SW 1271 (cell line): ENCODE measurements at places on chromosomes 1 and 21.

- no peak for DNase-seq
Observed at GRCh38 chr1:156549390-156549789, 23.0 kb downstream of the IQGAP3 start.

DNA sequence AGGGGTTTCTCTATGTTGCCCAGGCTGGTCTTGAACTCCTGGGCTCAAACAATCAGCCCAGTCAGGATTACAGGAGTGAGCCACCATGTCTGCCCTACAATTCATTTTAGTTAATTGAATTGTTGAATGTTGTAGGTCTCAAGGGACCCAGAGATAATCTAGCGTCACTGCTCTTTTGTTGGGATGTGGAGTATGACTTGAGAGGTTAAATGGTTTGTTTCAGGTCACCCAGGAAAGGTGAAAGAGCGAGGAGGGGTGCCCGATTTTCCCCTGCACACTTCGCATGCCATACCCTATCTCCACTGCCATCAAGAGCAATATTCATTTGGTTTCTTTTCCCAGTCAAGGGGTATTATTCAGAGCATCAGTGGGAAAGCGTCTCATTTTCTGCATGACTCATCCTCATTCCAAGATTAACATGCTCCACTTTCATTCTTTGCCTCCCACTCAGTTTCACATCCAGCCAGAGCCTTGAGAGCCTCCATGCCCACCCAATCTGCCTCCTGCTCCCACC is 13.1 kb upstream of the SLC30A1 start:
- DNase-seq: no peak

DNA sequence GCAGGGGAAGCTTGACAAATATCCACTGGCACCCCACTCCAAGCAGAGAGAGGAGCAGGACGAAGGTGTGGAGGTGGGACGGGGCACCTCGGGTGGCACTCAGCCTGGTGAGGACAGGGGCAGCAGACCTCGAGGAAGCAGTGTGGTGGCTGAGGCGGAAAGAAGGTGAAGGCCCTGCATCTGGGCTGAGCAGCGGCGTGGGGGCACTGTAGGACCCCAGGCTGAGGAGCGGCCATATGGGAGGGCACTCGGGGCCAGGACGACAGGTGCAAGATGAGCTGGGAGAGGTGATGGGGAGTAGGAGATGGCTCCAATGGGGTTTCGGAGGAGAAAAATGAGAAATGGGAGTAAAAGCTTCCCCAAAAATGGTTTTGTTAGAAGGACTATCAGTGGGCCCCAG is 224.9 kb downstream of the TRABD2B start:
- DNase-seq: no peak

GRCh38 chr21:37071561-37072273 is 1.2 kb downstream of the PIGP start:
- DNase-seq: peak; percentile 23

DNA sequence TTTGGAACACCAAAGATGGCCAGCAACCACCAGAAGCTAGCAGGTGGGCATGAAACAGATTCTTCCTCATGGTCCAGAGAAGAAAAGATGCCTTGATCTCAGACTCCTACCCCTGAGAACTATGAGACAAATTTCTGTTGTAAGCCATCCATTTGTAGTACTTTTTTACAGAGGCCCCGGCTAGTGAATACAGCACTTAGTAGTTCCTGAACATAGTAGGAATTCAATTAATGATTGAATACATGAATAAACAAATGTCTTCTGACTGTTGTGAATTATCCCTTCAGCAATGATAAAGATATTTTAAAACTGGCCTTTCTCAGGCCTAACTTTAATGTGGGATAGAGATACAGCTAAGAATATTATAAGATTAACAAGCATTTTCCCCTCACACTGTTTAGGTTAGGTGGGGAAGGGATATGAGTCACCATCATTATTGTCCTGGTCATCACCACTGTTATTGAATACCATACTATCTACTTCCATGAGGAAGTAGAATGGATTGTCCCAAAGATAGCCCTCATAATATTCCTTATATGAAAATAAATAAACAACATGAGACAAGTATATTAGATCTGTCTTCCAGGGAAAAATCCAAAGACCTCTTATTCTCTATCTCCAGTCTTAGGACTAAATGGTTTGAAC is 51.4 kb downstream of the ADCY10 start:
- DNase-seq: no peak

DNA sequence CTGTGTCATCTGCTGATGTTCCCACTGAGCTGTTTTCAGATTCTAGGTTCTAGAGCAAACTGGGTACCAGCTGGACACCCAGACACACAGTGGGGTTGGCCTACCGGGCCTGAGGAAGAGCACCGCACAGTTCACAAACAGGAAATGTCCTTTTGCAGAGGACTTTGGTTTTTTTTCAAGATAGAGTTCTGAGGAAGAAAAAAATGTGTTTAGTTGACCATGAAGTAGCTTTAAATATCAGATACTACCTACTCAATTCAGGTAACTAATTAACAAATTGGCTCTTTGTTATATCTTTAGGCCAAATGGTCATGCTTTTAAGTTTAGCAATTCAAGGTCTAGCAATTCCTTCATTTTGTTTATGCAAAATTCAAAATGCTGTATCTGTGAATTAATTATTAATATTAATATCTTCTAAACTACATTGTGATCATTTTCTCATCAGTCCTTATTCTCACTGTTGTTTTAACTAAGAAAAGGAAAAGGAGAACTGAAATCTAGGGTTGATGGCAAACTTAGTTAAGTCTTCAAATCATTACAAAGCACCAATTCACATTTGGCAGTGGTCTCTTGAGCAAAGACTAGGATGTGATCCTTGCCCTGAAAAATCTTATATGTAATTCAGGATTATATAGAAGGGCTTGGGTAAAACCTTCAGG is 17.2 kb upstream of the NCF2 start:
- no peak for DNase-seq

DNA sequence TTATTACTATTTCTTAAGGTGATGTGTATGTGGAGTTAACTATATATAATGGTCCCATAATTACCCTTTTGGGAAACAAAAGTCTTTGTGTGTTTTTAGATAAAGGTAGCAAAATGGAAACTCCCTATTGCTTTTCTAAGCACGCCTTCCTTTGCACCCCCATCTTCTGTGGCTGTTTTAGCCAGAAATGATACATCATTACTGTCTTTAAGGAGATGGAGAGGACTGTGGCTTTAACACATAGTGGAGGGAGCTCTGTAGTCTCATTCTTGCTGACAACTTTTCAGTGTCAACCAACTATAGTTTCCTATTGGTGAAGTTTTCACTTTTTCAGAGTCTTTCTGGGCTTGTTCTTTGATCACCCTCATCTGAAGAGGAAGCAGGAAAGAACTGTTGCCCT is 1.0 kb downstream of the APOBEC4 start:
- DNase-seq: no peak

- DNase-seq: no peak
Observed at GRCh38 chr1:235940285-235940684, 73.6 kb upstream of the LYST start.

DNA sequence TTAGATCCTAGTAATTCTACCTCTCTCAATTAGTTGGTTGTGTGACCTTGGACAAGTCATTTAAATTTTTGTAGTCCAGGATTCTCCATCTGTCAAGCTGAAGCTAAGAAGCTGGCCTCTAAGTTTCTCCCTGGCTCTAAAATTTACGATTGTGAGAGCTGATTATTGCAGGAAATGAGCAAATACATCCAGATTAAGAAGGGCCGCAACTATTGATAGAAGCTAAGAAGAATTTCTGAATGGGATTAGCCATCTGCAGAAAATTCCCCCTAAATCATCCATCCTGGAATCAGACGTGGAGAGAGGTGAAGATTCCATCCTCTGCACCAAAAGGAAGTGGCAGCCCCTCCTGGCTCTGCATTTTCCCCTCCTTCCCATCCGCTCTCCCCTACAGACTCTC is 55.0 kb downstream of the HIVEP3 start:
- DNase-seq: no peak

- no peak for DNase-seq
Observed at GRCh38 chr1:206447792-206448191, 22.5 kb upstream of the IKBKE start.

DNA sequence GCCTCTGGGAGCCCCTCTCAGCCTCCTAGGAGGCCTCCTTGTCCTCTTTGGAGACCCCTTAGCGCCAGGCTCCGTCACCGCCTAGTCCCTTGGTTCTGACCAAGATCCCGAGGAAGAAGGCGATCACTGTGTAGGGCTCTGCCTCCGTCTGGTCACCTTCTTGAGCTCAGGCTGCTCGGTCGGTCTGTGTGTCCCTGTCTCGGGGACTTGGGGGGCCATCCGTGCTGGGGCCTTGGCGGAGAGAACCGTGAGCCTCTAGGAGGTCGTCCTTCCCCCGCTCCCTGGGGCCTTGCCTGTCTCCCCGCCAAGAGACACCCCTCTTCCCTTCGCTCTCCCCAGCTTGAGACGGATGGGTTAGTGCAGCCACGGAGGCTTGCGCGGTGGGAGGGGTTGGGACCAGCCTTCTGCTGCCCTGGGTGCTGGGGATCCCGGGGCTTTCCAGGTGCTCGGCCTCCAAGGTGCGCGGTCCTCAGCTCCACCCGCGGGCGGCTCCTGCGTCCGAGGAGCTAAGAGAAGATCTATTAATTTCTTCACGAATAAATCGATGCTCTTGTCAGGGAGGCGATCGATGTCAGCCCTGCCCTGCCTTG is 701 bp upstream of the INSRR start:
- DNase-seq: no peak

DNA sequence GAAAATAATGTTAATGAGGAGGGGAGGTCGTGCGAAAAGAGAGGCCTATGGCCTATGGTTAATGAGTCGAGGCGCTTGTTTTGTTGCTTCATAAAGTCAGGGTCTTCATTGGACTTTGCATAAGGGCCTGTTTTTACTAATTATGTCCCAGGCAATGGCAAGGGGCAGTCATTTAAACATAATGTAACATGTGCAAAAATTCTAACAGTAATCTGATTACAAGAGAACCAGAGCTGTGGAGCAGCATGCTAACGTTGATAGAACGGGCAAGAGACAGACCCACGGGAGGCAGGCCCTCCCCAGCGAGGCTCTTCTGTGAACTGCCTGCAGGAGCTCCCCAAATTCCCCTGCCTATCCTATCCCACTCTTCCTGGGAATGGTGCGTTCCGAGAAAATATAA is 22.6 kb upstream of the CAMK1G start:
- no peak for DNase-seq

GRCh38 chr1:185463433-185463832 is 146.4 kb upstream of the IVNS1ABP start:
- DNase-seq: no peak

DNA sequence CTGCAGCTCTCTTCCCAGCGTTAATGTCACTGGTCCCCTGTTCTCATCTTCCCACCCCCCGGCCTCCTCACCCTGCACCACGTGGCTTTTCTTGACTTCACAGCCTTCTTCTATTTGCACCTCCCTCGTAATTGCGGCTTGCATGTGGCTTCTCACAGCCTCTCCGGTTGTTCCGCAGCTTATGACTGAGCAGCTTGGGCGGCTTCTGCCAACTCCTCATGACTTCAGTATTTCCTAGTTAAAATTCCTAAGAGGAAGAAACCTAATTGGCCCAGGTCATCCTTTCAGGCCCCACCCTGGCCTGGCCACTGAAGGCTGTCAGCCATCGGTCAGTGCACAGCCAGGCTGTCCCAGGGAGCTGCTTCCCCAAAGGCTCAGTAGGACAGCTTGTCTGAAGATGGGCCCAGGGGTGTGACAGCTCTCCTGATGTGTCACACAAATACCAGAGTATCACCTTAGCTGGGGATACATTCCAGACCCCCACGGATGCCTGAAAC is 8.6 kb upstream of the RERE start:
- DNase-seq: no peak

DNA sequence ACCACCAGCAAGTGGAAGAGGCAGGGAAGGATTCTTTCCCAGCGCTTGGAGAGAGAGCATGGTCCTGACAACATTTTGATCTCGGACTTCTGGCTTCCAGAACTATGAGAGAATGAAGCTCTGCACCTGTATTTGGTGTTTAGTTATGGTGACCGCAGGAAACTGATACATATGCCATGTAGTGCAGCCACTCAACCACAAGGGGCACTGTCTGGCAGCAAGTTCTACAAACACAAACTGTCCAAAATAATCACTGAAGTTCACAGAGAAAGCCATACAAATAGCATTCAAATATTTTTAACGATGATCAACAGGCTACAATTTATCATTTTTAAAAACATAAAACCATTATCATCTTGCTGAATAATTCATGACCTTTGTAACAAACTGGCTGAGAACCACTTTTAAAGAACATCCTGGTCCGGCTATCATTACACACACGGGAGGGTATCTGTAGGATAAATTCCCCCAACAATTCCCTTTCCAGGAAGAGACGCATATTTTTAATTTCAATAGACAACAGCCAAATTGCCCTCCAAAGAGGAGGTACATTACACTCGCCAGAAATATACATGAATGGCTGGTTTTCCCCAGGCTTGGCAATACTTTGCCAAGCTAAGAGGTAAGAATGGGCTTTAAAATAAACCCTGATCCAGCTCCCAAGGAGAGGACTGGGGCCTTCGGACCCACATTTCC is 9.2 kb upstream of the CBR3 start:
- DNase-seq: peak; percentile 31

DNA sequence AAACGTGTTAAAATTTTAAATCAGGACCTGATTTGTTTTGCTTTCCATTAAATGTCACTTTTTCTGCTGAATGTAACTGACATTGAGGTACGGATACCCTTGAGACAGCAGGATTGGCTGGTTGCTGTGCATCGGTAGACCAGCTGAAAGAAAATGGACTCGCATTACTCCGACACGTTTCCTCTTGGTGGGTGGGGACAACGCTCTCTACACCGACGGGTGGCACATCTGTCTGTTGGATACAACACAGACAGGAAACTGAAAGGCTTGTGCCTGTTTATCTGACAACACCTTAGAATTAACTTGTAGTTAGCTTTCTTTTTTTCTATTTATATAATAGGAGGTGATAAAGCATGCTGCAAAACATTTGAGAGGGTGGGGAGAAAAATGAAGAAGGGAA is 19.4 kb downstream of the PRPF38A start:
- no peak for DNase-seq

GRCh38 chr21:16072221-16072620 is 342.4 kb downstream of the USP25 start:
- DNase-seq: no peak

DNA sequence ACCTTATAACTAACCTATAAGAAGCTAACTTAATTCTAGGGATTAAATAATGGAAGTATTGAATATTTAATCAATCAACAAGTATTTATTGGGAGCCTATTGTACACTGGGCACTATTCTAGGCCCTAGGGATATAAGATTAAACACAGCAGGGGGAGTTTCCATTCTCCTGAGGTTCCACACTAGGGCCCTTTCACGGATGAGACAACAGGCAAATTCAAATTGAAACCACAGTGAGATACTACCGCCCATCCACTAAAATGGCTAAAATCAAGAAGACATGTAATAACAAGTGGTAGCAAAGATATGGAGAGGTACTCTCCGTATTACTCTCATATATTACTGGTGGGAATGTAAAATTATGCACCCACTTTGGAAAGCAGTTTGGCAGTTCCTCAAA is 674.4 kb downstream of the KIF26B start:
- DNase-seq: no peak
